Stimulated activated CD4-positive, alpha-beta T cell treated with anti-CD3 and anti-CD28 coated beads, Interleukin-12 subunit alpha, Interleukin-12 subunit beta, amount 100 ng/mL, for 48 hours (primary cell): ENCODE measurements at places on chromosomes 16 and 17.

DNA sequence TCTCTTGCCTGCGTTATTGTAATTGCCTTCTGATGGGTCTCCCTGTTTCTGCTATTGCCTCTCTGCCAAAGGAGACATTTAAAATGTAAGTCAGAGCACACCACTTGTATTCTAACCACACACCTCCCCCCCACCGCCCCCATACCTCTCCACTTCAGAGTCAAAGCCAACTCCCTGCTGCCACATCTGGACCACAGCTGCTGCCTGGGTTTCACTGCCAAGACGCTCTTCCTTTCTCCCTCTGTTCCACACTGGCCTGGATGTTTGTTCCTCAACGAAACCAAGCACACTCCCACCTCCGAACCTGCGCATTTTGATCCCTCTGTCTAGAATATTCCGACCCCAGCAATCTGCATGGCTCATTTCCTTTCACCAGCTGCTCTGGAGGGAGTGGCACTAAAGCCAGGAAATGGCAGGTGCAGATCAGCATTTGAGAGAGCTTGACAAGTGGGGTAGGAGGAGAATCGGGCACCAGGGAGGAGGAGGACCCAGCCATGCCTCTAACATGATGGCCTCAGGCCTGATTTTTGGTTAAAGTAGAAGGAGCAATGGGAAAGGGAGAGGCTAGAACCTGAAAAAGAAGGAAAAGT lies 92.4 kb upstream of the HS3ST2 start:
- no peak for DNase-seq

DNA sequence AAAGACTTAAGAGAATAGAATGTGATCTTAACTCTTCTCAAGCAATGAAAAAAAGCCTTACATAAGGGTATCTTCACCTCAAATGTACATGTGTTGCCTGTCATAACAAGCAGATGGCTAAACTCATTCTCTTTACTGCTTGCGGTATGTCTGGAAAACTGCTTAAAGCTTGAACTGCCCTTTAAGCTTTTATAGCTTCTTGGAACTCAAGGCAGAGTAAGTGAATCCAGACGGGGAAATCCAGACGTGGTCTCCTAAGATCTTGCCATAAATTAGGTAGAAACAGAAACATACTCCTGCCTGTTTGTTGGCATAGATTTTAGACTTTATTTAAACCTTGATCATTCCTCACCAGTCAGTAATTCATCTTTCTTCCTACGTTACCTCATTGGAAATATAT lies 19.6 kb downstream of the CLUAP1 start:
- DNase-seq: no peak

DNA sequence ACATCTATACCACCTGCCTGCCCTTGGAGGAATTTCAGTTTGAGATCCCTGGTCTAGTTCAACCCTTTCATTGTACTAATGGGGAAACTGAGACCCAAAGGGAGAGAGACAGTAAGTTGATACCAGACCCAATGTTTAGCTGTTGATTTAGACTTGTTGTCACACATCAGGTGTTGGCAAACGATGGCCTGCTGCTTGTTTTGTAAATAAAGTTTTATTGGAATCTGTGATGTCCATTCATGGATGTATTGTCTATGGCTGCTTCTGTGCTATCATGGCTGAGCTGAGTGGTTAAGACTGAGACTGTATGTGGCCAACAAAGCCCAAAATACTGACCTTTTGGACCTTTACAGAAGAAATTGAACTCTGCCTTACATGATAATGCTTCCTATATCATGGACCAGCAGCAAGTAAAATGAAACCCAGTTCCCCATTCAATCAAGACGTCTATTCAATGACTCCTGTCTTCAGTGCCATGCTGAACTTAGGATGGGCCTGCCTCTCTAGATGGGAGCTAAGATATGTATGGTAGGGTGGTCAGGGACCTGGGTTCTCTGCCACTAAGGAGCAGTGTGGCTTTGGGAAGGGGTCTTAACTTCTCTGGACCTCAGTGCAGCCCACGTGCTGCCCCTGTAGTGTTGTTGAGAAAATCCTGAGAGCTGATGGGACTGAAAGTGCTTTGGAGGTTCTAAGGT lies 111.0 kb downstream of the IRX5 start:
- no peak for DNase-seq

DNA sequence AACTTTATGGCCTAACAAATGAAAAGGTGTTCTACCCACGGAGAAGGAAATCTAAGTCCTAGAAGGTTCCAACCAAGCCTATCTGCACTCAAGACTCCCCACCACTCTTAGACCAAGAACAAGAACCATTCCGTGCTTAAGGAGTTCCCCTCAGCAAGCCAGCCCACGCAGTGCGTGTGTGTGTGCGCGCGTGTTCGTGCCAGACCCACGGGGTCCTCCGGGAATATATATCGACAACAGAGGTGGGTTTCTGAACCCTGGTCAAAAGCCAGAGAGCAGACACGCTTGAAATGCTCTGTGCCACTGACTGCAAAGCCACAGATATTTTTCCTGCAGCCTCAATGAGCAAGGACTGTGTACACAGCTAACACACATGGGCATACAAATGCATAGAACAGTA lies 70.7 kb downstream of the SLC39A11 start:
- no peak for DNase-seq

DNA sequence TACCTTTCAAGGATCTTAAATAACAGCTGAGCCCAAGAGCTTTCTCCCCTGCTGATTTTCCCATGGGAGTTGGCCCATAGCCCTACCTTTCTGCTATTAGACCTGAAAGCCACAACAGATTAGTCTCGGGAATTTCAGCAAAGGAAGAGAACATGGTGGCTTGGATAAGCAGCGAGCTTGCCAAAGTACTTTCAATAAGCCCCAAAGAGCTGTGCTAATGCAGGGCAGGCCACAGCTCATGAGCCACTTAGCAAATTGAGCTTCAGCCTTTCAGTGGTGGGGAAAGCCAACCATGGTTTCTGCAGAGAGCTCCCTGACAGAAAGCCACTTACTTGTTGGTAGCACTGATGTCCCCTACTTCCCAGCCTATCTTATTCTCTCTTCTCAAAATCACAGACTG lies 217.8 kb upstream of the IRX5 start:
- no peak for DNase-seq

DNA sequence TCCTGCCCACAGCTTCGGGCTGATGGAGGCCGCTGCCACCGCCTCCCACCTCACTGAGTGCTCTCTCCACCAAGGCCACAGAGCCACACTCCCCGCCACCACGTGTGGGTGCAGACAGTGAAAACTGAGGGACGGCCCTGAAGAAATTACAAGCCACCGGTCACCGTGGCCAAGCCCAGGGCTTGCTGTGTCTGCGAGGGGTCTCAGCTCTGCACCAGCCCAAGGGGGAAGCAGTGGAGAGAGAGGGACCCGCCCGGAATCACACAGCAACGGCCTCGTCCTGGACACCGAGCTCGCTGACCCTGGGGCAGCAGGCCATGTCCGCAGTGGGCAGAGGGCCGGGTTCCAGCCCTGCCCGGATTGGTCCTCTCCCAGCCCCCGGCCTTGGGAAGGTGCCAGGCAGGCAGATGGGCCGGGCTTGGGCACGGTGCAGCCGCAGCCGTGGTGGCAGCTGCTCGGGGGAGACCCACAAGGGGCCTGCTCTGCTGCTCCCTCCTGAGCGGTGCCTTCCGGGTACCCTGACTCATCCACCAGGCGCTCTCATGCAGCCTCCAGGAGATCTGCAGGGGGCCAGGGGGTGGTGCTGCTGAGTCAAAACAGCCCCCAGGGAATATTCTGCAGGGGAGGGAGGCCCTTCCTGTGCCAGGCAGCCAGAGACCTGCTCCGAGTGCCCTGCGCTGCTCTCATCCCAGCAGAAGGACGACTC lies 52.0 kb downstream of the CBFA2T3 start:
- DNase-seq: no peak

GRCh38 chr16:4510747-4511426 lies 27.7 kb downstream of the CDIP1 start:
- no peak for DNase-seq

DNA sequence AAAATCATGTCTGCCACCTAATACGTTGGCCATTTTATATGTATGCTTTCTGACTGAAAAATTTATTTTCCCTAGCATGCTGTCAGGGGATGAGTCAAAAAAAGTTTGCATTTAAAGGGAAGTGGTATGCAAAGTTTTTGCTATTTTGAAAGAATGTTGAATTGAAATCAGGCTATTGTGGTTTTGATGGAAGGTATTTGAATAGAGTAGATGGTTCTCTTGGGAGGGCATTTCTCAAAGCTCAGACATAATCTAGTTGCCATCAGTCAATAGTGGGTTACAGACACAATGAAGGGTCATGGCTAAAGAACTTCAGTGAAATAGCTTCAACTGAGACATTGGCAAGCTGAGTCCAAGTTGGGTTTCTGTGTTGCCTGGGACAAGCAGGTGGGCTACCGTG lies 102.4 kb downstream of the MAP2K6 start:
- no peak for DNase-seq

GRCh38 chr16:8928467-8928957 lies 35.2 kb downstream of the USP7 start:
- DNase-seq: peak; percentile 31

GRCh38 chr16:72938795-72939164 lies 109.1 kb downstream of the ZFHX3 start:
- no peak for DNase-seq

- no peak for DNase-seq
These were observed 7.0 kb downstream of the KATNB1 start for GRCh38 chr16:57742543-57742942.

DNA sequence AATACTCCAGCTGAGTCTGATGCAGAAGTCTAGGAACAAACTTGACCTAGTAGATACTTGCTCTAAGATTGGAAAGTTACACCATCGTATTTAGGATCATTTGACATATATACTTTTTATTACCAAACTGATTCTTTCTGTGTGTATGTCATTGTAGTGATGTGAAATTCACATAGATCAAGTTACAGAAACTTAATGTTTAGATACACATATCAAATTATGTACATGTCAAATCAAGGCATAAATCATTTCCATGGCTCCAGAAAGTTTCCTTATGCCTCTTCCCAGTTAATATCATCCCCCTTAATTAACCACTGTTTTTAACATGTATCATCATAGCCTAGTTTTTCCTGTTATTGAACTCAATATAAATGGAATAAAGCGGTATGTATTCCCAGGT lies 292.0 kb upstream of the CDH11 start:
- DNase-seq: no peak

GRCh38 chr17:50785946-50786570 lies 18.7 kb upstream of the ANKRD40CL start:
- no peak for DNase-seq

DNA sequence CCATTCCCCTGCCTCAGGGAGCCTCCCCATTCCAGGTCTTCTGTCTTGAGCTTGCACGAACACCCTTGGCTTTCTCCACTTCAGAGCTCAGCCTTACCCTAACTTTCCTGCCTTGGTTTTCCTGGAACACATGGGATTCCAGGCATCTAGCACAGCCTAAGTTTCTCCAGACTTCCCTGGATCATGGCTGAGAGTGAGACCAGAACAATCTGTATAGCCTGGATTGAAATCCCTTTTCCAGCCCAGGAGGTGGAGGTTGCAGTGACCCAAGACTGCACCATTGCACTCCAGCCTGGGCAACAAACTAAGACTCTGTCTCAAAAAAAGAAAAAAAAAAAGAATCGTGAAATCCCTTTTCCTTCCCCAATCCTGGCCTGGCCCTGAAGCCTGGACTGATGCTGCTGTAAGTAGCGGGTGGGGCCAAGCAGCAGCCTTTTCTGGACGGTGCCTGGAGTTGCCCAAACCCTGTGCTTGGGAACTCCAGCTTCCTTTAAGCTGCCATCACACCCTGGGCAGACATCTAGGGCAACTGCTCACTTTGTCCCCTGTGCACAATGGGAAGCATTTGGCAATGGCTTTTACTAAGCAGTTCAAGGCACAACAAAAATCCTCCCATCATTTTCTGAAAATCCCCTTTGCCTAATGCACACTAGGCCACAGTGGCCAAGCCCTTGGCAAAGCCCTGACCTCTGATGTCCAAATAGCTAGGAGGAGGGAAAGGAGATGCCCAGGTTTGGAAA lies 12.0 kb upstream of the SLC16A5 start:
- DNase-seq: no peak

- no peak for DNase-seq
These were observed 31.5 kb downstream of the UBE2G1 start for GRCh38 chr17:4334776-4335584.

DNA sequence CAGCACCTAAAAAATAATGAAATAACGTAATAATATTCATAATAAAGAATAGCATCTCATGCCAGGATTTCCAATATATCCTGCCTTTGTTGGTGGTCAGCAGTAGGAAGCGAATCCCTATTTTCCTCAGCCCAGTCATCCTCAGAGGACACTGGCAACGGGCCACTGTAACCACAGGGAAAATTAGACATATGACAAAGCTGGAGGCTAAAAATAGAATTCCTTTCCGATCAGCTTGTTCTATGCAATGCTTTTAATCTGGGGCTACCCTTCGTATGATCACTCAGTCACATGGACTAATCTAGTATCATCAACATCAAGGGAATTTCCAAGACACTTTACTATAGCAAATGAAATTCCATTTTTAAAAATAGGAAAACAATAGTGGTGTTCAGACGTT lies 246.9 kb upstream of the KCNJ16 start:
- DNase-seq: no peak

- DNase-seq: no peak
These were observed 94.6 kb downstream of the CMIP start for GRCh38 chr16:81539009-81539758.

- DNase-seq: no peak
These were observed 18.7 kb upstream of the GRIN2A start for GRCh38 chr16:10200637-10201586.

GRCh38 chr16:77077256-77077922 lies 113.6 kb upstream of the MON1B start:
- DNase-seq: no peak

- DNase-seq: peak; percentile 66
These were observed 2.2 kb upstream of the LIMD2 start for GRCh38 chr17:63701868-63702720.

GRCh38 chr16:54927125-54928015 lies 3.3 kb upstream of the IRX5 start:
- DNase-seq: no peak

GRCh38 chr16:59759296-59759695 lies 1025.2 kb upstream of the GOT2 start:
- DNase-seq: no peak

- no peak for DNase-seq
These were observed 235.7 kb upstream of the AXIN2 start for GRCh38 chr17:65797101-65797500.

DNA sequence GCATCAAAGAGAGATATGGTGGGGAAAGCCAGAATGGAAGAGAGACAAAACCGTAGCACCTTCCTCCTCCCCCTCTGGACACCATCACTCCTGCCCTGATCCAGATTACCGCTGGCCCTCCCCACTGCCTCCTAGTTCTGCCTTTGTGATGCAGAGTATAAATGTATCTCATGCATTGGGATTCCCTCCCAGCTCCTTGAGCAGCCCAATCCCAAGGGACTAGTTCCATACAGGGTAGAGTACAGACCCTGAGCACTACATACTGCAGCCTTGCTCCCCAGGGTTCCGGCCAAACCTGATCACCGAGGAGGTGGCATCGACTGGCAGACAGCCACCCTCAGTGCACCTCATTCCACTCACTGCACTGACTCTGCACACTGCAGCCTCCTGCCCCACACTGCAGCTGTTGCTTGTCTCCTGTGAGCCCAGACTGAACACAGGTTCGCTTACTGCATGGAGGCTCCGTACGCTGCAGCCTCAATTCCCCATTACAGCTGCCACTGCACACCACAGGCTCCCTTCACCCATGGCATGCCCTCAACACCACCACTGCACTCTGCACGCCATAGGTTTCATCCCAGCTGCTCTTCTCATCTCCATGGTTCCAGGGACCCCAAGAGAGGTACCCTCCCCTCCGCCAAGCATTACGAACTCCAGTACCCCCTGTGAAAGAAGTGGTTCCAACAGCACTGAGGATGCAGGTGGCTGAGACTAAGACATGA lies 1.7 kb upstream of the THRA start:
- no peak for DNase-seq

- DNase-seq: no peak
These were observed 5.6 kb upstream of the PGS1 start for GRCh38 chr17:78372841-78373240.
